ENCODE measurements at places on chromosomes 4 and X.

GRCh38 chr4:155072417-155072816, 136.0 kb upstream of the NPY2R start:
- DNase-seq, result no peak

GRCh38 chr4:173237762-173238161, 69.2 kb downstream of the GALNT7 start:
- no peak for DNase-seq

DNA sequence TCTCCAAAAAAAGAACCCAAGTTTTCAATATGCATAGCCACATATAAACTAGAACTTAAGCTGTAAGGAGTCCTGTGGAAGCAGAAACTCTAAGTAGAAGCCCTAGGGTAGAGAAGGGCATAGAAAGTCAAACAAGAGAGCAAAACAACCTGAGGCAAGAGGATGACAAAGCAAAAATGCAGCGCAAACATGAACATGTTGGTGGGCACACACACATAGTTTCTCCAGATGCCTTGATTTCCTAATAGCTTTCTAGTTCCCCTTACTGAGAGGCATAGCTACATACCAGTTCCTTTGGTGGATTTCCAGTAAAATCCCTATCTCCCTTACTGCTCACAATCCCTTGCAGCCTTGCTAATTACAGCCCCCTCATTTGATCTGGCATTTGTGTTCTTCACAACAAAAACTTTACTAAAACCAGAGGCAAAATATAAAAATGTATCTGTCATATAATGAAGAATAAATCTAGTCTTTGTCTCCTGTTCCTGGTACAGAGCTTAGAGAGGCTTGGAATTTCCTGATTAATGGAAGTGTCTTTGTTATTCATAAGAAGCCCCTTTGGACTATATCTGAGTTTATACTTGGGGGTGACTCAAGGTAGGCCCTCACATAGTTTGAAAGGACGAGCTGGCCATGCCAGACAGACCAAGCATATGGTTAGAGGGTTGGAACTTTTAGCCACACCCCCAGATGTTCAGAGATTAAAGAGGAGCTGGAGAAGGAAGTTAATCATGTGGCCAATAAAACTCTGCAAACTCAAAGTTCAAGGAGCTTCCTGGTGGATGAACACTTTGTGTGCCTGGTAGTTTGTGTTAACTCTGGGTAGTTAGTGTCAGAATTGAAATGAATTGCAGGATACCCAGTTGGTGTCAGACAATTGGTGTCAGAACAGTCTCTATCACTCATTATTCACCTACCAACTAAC, 52.7 kb upstream of the ZCCHC13 start:
- DNase-seq, result no peak

GRCh38 chr4:44002368-44002767, 446.2 kb downstream of the KCTD8 start:
- no peak for DNase-seq

GRCh38 chr4:528835-529234, 29.8 kb downstream of the PIGG start:
- DNase-seq, result no peak

- DNase-seq, result no peak
Measured at GRCh38 chr4:103842076-103842475, 122.3 kb upstream of the TACR3 start.

DNA sequence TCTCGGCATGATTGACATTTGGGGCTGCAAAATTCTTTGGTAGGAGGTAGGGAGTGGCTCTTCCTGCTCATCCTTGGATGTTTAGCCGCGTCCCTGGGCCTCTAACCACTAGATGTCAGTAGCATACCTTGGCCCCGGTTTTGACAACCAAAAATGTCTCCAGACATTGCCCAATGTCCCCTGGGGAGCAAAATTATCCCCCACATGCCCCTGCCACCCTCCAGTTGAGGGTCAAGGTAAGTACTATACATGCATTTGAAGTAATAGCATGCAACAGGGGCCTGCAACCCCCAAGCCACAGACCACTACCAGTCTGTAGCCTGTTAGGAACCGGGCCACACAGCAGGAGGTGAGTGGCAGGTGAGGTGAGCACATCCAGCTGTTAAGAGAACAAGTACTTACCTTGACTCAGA, 17.6 kb upstream of the KIAA1210 start:
- DNase-seq, result no peak

DNA sequence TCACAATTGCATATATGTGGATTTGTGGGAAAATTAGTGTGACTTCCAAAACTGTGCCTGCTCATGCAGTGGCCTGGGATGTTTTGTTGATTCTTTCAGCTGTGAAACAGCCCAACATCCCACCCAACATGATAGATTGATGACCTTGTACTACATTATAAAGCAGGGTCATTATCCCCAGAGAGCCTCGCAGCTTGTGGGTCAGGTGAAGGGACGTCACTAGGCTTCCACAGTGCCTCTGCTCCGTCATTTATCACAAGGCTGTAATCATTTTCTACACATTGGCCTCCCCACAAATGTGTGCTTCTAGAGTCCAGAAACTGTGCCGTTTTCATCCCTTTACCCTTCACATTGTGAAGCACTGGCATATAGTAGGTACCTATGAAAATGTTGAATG, 31.6 kb downstream of the ALPK1 start:
- DNase-seq, result no peak

Measured in activated T-cell treated with anti-CD3 and anti-CD28 coated beads, Interleukin-2, amount 50 U/mL, for 72 hours (primary cell).